ENCODE measurements at places on chromosomes 7 and 10.

GRCh38 chr7:134891696-134892678, 94.3 kb upstream of the AGBL3 start:
- DNase-seq, result no peak

DNA sequence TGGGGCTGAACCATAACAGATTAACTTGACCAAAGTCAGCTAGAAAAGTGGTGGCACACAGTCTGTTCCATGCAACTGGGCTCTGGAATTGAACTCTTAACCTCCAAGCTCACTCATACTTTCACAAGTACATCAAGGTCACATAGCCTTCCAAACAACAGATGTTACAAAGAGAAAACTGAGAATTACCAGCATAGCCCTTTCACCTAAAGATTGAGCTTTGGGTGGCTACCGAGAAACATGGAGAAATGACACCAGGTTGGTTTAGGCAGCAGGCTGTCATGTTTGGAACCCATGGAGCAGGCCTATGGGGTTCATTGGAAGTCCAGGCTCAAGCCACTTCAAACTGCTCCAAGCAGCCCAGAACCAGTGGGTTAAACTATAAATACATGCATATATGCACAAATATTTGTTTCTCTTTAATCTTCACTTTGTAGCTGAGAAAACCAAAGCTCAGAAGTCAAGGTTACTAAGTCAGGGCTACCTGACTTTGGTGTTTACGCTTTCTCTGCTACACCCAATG, 59.1 kb downstream of the MALSU1 start:
- DNase-seq, result no peak

DNA sequence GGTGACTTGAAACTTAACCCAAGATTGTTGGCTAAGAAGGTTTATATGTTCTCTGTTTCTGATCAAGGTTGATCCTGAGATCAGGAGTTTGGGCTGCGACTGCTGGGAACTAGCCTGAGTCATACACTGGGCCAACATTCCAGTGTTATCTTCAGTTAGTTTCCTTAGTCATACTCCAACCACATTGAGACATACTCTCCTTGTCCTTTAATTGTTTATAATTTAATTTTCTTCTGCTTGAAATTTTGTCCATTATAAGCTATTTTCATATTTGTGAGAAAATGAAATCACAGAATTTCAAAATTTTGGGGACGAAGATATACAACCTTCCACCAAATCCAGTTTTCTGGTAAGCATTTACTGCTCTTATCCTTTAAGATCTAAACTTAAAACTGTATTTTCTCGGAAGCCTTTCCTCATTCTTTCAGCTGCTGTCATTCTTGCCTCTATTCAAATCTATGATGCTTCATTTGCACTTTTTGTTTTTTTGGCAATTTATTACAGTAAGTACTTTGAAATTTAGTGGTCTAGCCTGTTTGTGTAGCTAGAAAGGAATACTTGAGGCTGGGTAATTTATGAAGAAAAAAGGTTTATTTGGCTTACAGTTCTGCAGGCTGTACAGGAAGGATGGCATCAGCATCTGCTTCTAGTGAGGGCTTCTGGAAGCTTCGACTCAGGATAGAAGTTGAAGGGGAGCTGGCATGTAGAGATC, 63.4 kb upstream of the POT1 start:
- no peak for DNase-seq

DNA sequence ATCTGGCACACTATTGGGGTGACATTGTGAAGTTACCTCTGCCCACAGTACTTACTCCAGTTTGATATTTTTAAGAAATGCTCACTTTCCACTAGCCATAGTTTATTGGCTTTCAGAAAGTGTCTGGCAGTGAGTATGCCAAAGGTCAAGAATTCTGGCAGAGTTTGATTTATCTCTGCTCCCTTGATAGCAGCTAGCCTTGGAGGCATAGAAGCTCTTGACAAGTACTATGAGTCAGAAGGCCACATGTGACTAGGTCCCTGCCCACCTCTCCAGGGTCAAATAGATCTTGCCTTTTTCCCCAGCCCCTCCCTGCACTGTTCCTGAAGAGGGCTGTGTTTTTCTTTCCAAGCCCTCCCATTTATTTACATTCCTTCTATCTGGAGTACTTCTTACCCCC, 202.2 kb downstream of the AUTS2 start:
- no peak for DNase-seq
